ENCODE measurements at places on chromosomes 12 and 14.

DNA sequence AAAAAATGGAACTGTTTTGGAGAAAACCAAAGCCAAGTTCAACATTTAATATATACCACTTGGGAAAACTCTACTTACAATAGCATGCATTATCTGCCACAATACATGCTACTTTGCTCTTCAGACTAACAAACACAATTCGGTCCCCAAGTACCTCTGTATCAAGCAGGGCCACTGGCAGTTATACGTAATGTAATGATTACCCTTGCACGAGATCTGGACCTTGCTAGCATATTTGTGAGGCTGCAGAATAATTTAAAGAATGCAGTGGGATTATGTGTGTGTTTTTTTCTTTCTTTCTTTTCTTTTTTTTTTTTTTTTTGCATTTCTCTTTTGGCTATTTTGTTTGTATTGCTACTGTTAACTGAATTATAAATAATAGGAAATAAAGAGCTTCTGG lies 22.8 kb upstream of the PYGL start:
- no peak for DNase-seq

- peak; percentile 65 for DNase-seq
Measured at GRCh38 chr12:98399532-98399931, 115.9 kb upstream of the TMPO start.

DNA sequence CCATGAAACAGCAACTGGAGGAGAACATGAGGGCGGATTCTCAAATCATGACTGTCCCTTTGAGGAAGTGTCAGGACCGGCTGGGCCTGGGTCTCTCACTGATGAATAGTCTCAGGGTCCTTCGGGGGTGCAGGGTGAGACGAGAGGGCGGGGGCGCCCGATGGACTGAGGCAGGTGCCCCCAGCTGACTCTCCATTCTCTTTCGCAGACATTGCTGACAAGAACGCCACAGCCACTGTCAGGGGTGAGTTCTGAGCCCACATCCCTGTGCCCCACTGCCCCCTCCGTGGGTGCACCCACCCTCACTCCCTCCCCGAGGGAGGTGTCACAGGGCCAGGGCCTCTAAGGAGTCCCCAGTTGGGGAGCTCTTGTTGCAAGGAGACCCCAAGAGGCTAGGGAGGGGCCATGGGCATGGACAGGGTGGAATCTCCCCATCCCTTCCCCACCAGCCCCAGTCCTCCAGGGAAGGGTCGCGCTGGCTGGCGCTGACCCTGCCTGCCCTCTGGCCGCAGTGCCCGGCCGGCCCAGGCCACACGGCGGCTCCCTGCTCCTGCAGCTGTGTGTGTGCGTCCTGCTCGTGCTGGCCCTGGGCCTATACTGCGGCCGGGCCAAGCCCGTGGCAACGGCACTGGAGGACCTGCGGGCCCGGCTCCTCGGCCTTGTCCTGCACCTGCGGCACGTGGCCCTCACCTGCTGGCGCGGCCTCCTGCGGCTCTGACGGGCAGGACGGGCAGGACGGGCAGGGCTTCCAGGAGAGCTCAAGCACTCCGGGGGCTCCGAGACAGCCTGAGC lies 8.7 kb downstream of the C14orf180 start:
- DNase-seq = no peak

GRCh38 chr14:22836301-22837113 lies at the start of gene MMP14:
Gene MMP14, plus strand, starts transcription at chr14:22836585. Its CDS starts 233 bp downstream, at chr14:22836818.
- DNase-seq = no peak

- no peak for DNase-seq
Measured at GRCh38 chr14:92551044-92551841, 37.7 kb downstream of the RIN3 start.

GRCh38 chr12:108879615-108880254 lies at the start of gene DAO:
Gene DAO, plus strand, starts transcription at chr12:108880092. Its CDS starts 4,915 bp downstream, at chr12:108885007.
- DNase-seq = no peak

DNA sequence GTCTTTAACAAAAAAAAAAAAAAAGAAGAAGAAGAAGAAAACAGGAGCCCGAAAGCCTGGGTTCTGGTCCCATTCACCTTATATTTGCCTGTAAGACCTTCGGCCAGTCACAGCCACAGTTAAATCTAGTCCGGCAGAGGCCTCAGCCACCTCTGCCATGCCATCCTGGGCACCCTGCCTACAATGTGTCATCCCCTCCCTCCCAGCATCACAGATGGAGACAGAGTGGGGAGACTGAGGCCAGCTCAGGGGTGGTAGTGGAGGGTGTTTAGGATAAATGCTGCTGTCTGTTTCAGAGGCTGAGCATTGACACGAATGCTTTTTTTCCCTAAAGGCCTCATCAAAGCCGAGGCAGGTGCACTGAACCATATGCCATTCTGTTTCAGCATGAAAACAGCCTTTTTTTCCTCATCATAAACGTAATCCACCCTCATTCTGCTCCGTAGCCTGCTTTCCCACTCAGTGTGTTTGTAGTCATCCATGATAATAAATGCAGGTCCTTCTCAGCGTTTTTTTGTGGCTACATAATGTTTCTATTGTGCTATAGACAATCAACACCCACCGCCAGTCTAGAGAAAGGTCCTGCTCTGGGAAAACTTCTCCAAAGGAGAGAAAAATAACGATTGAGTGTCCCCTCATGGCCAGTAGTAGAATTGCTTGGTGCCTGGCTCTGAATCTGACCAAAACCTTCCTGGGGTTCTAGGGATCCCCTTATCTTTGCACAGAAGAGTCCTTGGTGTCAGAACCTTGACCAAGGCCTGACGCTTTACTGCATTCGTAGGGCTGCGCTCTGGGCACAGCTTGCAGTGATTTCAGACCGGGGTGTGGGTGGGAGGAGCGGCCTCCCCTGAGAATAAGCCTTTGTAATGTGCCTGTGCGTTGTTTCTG lies 41.1 kb upstream of the TSPAN9 start:
- no peak for DNase-seq

DNA sequence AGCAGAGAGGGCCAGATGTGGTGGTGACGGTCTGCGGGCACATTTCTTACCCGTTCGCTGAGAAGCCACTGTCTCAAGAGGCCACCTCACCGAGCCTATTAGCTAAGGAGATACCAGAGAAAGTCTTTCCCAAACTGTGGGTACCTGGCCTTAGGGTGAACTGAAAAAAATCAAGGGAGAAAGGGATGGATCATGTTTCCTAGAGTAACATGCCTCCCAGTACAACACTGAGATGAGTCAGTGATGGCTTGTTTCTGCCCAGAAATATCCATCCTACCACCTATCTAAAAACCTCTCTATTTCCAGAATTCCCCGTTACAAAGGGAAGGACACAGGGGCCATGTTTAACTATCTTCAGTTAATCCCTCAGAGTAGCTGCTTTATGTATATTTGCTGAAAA lies 83.7 kb downstream of the LMNTD1 start:
- no peak for DNase-seq

DNA sequence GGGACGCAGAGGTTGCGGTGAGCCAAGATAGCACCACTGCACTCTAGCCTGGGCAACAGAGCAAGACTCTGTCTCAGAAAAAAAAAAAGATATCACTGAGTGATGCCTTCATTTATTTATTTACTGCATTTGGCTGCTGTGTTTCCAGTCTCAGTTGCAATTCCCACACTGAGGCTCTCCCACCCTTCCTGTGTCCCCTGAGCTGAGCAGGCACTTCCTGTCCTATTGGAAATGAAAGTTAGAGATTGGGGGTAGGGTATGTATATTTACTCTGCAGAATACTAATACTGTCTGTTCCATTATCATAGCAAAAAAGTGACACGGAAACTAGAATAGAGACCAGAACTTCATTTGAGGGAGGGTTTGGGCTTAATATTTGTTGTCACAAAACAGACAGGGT lies 1.6 kb upstream of the RBMS2 start:
- no peak for DNase-seq

- no peak for DNase-seq
Measured at GRCh38 chr12:28578833-28579252, 388.6 kb downstream of the CCDC91 start.

GRCh38 chr14:29458547-29458946 lies 469.1 kb downstream of the PRKD1 start:
- DNase-seq = no peak

DNA sequence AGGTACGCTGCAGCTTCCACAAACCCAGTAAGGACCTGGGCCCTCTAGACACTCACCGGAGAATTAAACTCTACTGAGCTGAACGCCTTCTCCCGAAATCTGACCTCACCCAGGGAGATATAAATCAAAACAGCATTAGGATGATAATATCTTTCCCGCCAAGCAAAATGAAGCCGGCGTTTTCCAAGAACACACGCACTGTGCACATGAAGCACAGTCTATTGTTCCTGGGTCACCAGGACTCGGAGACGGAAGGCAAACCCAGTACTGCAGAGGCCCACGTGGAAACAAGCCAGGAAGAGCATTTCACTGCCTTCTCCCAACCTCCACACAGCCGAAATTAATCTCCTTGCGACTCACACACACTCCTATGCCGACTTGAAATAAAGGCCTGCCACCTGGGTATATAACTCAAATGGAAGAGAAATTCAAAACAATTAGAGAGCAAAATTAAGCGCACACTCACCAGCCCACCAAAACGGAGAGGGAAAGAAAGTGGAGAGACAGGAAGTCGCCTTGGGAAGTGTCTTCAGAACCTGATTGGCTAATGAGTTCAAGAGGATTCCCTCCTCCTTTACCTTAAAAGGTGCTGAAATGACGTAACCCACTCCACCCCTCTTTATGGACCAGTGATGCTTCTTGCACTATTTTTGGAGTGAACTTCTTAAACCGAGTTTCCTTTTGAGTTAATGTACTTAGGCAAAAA lies at the start of gene CCNB1IP1:
TSS of gene CCNB1IP1 (minus strand) at position 492 of the 706 bp plus-strand sequence. CDS start 16,756 bp downstream, outside the sequence.
- no peak for DNase-seq

DNA sequence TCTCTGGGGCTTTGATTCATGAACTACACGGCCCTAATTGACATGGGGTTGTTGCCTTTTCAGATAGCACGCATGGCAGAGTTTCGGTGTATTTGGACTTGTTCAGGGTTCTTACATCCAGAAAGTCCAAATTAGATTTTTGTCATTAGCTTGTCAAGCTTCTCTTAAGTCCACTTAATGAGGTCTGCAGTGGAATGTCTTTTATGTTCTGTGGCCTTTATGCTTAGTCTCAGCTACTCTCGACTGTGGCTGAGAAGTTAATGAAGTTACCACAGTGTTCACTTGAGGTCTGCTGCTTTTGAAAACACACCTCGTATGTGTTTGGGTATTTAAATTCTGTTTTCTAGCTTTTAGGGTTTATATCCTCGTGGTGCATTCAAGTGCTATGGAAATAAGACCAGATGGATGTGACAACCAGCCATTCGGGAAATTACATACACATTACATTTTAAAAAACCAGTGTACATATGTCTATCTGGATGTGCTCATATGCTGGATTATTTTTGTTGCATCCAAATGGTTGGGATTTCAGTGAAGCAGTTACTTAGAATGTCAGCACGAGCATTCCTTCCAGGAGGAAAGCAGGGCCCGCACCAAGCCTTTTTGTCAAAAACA lies 80.2 kb downstream of the RMST start:
- DNase-seq = no peak

DNA sequence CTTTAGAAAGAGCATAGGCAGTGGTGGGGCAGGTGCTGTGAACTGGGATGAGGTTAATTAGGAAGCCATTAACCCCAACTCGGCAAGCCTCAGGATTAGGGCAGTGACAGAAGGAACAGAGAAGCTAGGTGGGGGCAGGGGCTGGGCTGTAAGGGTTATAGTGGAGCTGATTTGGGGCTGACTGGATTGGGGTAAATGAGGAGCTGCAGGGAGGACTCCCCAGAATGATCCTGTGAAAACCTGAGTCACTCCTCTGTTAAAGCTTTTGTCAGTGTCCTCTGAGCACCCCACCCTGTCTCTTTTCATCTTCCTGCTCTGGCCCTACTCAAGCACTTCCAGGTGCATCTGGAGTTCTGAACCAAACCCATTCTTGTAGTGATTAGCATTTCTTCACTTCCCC lies 4.4 kb downstream of the KLC1 start:
- no peak for DNase-seq

DNA sequence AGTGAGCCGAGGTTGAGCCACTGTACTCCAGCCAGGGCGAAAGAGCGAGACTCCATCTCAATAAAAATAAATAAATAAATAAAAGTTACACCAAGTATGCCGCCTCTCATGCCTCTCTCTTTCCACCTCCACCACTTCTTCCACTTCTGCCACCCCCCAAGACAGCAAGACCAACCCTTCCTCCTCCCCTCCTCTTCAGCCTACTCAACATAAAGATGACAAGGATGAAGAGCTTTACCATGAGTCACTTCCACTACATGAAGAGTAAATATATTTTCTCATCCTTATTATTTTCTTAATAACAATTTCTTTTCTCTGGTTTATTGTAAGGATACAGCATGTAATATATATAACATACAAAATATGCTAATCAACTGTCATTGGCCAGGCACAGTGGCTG lies 3.6 kb upstream of the TMED2 start:
- no peak for DNase-seq

DNA sequence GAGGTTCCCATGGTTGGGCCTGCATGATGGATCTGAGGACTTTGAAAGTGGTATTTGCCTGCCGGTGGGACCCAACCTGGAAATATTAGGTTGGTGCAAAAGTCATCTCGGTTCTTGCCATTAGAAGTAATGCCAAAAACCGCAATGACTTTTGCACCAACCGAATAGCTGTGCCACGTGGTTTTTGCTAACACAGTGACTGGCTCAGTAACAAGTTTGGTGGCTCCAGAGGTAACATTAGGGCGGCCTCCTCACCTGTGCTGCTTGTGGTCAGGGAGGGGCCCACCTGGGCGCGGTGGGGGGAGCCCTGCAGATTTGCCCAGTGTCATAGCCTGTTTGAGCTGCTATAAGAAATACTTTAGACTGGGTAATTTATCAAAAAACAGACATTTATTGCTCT lies 1.8 kb downstream of the BDKRB2 start:
- no peak for DNase-seq

- peak; percentile 41 for DNase-seq
Measured at GRCh38 chr14:70972107-70972976, 65.1 kb downstream of the PCNX1 start.

DNA sequence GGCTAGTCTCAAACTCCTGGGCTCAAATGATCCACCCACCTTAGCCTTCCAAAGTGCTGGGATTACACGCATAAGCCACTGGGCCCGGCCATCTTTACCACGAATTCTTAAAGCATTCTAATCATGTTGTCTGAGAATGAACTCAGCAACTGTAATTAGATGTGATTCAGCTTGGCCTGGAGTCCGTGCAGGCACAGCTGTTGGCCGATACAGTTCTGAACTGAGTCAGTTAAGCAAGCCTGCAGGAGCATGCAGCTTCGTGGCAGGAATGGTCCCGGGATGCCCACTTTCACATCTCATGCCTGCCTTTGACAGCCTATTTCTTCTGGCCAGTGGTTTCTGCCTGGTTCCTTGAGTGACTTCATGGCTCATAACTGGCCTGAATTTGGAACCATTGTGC lies 194.1 kb downstream of the ANO6 start:
- DNase-seq = no peak

DNA sequence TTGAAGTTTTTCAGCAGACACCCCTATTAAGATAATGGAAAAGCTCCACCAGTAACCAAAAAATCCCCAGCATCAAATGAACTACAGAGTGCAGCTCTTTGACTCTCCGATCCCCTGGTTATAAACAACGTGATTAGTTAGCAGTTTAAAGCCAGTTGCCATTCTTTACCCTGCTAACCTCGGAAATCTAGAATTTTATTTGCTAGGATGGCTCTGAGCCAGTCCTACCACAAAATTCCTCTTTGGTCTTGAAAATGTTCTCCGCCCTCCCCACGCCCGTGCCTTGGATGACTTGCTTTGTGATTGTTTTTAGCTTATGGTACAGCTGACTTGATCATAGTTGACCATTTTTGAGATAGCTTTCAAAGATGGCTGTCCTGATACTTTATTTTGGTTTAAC lies 1.2 kb downstream of the KLHDC2 start:
- DNase-seq = no peak

- DNase-seq = no peak
Measured at GRCh38 chr14:83863042-83863774, 1666.7 kb upstream of the FLRT2 start.

- DNase-seq = no peak
Measured at GRCh38 chr14:72646861-72647528, 246.9 kb downstream of the DPF3 start.

- DNase-seq = no peak
Measured at GRCh38 chr14:21093769-21094681, 4.4 kb downstream of the ZNF219 start.

Data from stimulated activated CD8-positive, alpha-beta memory T cell treated with anti-CD3 and anti-CD28 coated beads, Interleukin-15, amount 100 ng/mL, for 4 hours (primary cell).